ENCODE measurements at places on chromosomes 5 and 9.

- DNase-seq, result no peak
Measured at GRCh38 chr5:74639807-74640449, 600 bp downstream of the ENC1 start.

DNA sequence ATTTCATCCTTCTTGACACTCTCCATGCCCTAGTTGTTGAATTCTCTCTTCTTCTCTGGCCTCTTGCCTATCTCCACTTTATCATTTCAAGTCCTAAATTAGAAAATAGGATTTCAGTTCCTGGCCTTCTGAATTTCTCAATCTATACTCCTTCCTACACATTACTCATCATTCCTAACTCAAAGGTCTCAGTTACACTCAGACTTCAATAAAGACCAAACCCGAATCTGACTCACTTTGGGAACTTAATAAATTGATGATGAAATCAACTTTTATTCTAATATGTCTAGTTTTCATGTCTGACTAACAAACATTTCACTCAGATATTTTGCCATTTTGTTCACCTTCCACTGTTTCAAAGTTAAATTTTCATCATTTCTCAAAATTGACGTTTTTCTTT is 113.6 kb upstream of the TSLP start:
- no peak for DNase-seq

DNA sequence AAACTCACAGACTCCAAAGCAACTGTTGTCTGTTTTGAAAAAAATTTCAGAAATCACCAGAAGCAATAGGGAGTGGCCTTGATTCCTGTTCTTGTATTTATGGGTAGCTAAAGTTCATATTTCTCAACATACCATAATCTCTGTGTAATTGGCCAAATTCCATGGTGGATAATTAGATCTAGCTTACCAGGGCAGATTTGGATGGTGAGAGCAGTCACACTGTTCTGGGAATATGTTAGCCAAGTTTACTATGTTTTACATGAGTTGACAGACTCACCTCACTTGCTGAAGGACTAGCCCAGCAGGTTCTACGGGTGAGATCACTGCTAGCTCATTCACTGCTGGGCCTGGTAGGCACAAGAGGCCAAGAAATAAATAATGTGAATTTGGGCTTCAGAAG is 32.7 kb upstream of the CDKN2B start:
- DNase-seq, result no peak

DNA sequence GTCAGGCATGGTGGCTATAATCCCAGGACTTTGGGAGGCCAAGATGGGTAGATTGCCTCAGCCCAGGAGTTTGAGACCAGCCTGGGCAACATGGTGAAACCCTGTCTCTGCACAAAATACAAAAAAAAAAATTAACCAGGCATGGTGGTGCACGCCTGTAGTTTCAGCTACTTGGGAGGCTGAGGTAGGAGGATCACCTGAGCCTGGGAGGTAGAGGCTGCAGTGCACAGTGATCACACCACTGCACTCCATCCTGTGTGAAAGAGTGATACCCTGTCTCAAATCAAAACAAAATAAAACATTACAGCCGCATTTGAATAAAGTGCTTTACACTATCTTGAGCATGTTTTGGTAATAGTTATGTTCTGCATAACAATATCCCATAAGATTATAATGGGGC is 74.0 kb downstream of the IQGAP2 start:
- no peak for DNase-seq

DNA sequence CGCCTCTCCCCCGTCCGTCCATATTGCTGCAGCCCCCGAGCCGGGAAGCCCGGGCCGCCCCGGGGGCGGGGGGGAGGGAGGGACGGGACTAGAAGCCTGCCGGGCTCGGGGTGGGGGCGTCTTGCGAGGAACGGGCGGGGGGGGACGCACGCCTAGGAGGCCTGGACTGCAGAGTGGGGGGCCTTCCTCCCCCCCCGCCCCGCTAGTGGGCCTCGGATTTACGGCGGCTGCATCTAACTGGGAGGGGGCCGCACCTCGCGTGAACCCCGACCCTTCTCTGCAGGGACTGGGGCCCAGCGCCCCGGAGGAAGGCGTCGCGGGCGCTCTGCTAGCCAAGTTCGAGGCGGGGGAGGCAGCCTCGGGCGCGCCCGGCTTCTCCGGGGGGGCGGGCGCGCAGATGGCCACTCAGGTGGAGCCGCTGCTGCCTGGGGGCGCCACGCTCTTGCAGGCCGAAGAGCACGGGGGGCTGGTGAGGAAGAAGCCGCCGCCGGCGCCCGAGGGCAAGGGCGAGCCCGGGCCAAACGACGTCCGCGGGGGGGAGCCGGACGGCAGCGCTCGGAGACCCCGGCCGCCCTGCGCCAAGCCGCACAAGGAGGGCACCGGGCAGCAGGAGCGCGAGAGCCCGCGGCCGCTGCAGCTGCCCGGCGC is at the start of gene LARP1:
Gene LARP1 (plus strand): TSS at position 17 of the 648 bp plus-strand sequence. CDS start 381 bp downstream, at position 398.
- DNase-seq, result no peak

GRCh38 chr5:159838551-159839222 is 77.6 kb upstream of the ADRA1B start:
- DNase-seq, result no peak

GRCh38 chr9:109568089-109568488 is 70.0 kb upstream of the PTPN3 start:
- no peak for DNase-seq

DNA sequence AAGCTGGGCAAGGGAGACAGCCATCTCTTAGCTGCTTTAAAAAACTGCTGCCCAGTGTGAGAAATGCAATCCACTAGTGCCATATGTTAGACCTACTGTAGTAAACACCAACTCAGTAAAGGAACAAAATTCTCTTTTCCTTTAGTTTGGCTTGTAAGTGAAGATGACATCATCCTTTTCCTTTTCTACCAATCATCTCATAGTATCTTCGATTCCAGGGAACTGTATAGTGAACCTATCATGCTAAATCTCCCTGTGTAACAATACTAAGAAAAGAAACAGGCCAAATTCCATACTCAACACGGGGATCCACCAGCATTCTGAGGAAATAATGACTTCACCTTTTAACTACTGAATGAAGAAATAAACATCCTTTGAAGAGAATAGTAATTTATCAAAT is 100.1 kb downstream of the RAPGEF6 start:
- no peak for DNase-seq

- DNase-seq, result no peak
Measured at GRCh38 chr5:26719803-26720202, 318.6 kb downstream of the CDH9 start.

DNA sequence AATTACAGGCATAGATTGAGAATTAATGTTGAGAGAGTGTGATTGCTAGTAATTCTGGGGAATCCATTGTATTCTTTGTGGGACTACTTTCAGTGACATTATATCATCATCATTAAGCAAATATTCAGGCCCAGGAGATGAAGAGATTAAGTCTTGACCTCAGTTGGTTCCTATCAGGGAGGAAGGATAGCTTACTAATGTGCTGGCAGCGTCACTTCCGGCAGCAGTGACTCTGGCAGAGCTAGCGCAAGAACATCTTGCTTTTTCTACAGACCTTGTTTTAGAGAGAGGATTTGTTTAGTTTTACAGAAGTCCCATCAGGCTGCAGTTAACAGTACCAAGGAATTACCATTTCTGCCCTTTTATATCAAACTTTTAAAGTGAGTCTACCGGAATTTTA is 20.3 kb downstream of the OSTF1 start:
- DNase-seq, result no peak
